ENCODE measurements at places on chromosomes 4 and X.

GRCh38 chrX:80285131-80285773, 135.0 kb upstream of the TENT5D start:
- peak; percentile 5 for DNase-seq

DNA sequence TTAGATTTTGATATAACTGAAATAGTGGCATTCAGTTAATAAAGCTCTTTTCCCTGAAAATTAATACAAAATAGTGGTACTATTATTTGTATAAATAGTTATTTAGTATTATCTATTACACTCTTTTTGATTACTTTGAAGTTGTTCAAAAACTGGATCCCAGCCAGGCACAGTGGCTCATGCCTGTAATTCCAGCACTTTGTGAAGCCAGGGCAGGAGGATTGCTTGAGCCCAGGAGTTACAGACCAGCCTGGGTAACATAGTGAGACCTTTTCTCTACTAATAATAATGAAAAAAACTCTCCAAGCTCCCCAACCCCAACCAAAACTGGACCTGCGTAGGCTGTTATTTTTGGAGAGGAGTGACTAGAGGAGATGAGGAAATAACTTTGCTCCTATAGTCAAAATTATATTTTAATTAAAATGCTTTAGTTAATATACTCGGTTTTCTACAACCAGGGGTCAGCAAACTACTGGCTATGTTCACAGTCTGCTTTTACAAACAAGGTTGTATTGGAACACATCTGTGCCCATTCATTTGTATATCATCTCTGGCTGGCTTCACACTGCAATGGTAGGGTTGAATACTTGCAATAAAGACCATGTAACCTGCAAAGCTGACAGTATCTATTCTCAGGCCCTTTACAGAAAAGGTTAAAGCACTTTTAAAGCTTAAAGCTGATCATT, 27.6 kb downstream of the GUCY1A1 start:
- DNase-seq, result no peak

DNA sequence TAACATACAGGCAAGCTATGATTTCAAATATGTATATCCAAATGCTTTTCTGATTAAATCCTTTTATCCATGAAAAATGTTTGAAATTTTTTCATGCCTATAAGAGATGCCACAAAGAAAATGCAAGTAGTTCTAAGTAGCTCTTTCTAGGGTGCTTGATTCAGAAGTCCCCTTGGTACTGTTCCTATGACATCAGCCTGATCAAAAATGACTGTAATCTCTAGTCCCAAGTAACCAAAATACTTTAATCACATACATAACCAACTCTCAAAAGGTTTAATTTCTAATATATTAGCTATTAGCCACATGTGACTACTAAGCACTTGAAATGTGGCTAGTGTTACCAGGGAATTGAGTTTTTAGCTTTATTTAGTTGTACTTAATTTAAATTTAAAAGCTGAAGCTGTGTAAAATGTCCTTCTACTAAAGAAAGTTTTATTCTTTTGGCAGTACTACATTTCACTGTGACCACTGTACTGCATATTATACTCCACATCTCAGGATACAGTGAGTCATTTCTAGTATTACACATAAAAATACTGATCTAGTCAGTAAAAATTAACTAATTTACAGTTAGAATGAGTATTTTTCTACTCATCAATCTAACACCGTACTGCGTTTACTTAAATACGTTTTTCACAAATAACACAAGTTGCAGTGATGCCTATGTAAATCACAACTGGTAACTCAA, 33.9 kb downstream of the FBXW7 start:
- no peak for DNase-seq

DNA sequence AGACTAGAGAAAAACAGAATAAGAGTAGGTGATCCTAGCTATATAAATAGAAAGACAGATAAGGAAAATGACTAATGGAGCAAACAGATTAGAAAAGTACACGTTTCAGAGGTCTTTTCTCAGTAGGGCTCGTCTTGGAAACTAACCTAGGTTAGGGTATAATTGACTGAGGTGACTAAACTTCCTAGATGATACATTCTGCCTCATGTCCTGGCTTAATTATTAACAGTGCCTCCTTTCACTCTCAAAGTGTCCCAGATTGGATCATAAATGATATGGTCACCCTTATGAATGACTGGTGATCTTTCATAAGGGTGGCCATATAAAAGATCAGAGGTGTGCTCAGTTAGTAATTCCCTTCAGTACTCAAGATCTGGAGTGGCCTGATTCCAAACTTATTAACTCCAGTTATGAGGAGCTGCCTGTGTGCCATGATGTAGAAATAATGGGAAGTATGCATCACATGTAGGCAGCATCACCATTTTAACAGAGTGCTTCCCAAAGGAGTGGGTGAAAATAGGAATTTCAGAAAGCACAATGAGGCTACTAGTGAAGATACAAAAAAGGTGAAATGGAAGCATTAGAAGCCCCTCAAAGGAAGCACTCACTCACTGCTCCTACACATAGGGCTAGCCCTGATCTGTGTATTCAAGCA, 14.7 kb upstream of the GRIA3 start:
- no peak for DNase-seq

- DNase-seq, result no peak
These were observed 26.7 kb downstream of the PIN4 start for GRCh38 chrX:72208126-72208800.

GRCh38 chrX:42837747-42838146, 59.8 kb upstream of the PPP1R2C start:
- no peak for DNase-seq

GRCh38 chrX:1386338-1387127, 5.4 kb downstream of the SLC25A6 start:
- no peak for DNase-seq

DNA sequence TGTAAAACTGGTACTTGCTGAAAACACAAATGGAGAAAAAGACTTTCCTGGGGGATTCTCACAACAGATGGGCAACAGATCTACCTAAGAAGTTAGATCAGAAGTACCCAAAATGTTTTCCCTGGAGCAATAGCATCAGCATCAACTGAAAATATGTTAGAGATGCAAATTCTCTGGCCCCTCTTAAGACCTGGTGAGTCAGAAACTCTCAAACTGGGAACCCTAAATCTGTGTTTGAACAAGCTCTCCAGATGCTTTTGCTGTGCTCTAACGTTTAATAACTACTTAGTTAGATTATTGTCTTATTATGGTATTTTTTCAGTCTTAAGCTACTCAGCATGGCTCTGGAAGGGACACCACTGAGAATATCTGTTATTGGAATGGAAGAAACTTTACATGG, 55.2 kb upstream of the TRPC3 start:
- no peak for DNase-seq

DNA sequence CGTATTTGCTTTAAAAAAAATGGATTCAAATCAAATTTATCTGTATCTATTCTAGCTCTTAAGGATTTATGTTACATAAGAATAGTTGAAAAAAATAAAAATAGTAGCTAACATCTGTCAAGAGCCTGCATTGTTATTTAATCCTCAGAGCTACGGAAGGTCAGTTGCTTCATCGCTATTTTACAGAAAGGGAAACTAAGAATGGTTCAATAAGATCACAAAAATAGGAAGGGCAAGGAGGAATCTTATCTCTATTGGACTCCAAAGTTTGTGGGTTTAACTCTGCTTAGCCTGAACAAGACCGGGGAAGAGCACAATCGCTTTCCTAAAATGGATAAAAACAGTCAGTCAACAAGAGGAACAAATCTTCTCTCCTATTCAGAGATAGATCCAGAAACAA, 270.2 kb upstream of the SMIM31 start:
- DNase-seq, result no peak

- DNase-seq, result no peak
These were observed 12.7 kb upstream of the MRFAP1 start for GRCh38 chr4:6627832-6628231.

DNA sequence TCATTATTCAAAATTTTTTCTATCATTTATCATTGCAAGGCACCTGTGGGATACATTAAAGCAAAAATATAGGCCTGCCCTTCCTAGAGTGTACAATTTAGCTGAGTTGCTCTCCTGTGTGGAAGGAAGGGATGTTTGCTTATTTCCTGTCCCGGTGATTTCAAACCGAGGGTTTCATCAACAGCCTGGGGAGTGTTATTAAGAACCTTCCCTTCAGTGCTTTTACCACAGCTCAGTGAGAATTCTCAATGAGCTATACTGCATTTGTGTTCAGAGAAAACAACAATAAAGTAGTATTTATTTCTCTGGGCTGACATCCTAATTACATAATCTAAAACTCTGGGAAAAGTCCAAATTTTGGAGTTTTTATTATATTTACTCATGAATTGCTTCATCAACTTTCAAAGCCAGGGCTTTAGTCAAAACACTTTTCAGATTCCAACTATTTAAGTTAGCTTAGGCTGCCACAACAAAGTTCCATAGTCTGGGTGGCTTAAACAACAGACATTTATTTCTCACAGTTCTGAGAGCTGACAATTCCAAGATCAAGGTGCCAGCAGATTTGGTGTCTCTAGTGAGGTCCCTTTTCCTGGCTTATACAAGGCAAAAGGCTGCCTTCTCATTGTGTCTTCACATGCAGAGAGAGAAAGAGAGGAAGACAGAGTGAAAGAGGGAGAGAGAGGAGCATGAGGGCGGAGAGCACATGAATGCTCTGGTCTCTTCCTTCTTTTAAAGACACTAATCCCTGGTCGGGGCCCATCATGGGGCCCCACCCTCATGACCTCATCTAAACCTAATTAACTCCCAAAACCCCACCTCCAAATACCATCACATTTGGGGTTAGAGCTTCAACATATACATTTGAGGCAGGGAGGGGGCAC, 62.6 kb downstream of the MMRN1 start:
- DNase-seq, result no peak

DNA sequence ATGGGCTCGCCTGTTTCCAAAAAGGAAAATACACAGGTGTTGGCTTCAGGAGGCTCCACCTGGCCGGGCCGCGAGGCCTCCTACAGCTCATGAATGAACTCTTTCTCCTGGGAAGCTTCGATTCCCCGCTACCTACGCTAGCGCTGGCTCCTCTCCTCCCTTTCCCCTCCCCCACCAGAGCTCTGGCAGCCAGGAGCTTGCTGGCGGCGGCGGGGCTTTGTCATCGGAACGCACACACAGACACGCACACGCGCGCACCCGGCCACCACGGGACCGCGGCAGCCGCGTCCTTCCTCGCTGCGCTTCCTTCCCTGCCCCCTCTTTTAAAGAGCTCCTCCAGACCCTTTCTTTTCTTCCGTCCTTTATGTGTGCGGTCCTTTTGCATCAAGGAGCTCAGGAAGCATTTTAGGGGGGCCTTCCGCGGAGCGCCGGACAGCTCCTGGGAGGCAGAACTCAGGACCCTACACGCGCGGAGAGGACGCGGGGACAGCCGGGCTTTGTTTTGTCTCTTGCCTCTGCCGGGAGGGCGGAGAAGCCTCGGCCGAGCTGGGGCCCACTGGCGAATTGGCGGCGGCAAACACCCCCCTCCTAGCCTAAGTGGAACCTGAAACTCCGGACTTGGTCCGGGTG, 70.2 kb upstream of the BCOR start:
- no peak for DNase-seq

- DNase-seq, result no peak
These were observed 95.1 kb downstream of the TSPAN7 start for GRCh38 chrX:38656350-38656915.

GRCh38 chr4:83010522-83011318, at the start of gene LIN54:
TSS of gene LIN54 (minus strand) at chr4:83010823. CDS start at chr4:82984844, 25,979 bp downstream.
- peak; percentile 65 for DNase-seq

DNA sequence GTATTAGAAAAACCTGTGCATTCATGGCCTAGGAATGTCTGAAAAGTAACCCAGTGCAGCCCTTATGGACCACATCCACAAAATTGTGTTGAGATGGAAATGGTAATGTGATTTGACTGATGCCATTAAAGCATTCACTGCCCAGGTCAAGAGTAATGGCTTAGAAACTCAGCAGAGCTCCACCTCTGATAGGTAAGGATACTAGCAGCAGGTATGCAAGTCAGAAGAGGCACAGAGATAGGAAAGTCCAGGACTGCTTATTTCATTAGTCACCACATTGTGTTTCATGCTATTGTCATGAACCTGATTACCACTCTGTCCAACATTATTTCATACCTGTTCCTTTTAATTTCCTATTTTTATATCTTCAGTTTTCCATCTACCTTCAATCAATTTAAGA, 2042.2 kb downstream of the ARAP2 start:
- DNase-seq, result no peak

GRCh38 chr4:8603931-8604330, 11.4 kb downstream of the CPZ start:
- no peak for DNase-seq

GRCh38 chr4:182491719-182492118, 248.5 kb downstream of the TENM3 start:
- no peak for DNase-seq

DNA sequence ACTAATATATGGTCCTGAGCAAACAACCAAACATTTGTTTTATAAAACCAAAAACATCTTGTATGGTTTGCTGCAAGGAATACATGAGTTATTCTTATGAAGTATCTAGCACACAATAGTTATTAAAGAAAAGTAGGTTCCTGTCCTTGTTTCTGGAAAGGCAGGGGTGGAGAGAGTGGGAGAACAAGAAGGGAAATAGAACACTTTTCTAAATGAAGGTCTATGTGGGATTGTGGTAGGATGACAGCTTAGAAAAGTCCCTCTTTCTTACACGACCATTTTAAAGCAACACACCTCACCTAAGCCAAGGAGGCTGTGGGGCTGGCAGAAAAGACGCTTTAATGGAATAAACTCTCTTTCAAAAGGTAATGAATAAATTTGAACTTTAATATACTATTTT, 164.6 kb downstream of the ARAP2 start:
- DNase-seq, result no peak

- no peak for DNase-seq
These were observed 1.1 kb upstream of the AP1S2 start for GRCh38 chrX:15855568-15856221.

GRCh38 chr4:17066972-17067371, 168.5 kb upstream of the LDB2 start:
- DNase-seq, result no peak

DNA sequence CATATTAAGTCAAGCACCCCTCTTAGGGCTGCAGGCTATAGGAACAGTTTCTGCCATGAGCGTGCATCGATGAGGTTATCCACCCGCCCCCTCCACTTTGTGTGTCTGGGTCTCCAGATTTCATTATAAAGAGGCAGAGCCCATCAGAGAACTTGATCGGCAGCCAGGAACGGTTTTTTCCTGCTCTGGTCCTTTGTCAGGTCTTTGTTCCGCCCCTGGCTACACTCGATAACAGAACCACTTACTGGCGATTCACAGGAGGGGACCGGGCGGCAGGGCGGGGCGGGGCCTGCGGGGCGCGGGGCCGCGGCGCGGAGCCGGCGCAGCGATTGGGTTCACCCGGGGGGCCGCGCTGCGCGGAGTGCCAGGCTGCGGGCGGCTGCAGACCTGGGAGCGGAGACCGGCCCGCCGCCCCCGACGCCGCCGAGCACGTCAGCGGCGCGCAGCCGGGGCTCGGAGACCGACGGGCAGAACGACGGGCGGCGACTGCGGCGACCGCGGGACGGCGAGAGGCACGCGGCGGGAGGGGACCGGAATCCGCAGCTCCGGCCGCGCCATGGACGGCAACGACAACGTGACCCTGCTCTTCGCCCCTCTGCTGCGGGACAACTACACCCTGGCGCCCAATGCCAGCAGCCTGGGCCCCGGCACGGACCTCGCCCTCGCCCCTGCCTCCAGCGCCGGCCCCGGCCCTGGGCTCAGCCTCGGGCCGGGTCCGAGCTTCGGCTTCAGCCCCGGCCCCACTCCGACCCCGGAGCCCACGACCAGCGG, at the start of gene SLC10A4:
TSS of gene SLC10A4 (plus strand) at position 338 of the 771 bp plus-strand sequence. CDS start at position 557, 219 bp downstream.
- DNase-seq, result peak; percentile 67

Data from NCI-H1436 (cell line).